ENCODE measurements at places on chromosomes 1 and 21. TPM values are rescaled to one million over a fixed set of nuclear protein-coding genes. Genes with fewer than 3 reads are reported as not detected.

- no peak for DNase-seq
Measured at GRCh38 chr1:150613061-150613920, 16.1 kb downstream of the ENSA start.

- no peak for DNase-seq
Measured at GRCh38 chr1:235873045-235873444, 6.3 kb upstream of the LYST start.

- no peak for DNase-seq
Measured at GRCh38 chr1:91124989-91125417, 103.2 kb upstream of the ZNF644 start.

DNA sequence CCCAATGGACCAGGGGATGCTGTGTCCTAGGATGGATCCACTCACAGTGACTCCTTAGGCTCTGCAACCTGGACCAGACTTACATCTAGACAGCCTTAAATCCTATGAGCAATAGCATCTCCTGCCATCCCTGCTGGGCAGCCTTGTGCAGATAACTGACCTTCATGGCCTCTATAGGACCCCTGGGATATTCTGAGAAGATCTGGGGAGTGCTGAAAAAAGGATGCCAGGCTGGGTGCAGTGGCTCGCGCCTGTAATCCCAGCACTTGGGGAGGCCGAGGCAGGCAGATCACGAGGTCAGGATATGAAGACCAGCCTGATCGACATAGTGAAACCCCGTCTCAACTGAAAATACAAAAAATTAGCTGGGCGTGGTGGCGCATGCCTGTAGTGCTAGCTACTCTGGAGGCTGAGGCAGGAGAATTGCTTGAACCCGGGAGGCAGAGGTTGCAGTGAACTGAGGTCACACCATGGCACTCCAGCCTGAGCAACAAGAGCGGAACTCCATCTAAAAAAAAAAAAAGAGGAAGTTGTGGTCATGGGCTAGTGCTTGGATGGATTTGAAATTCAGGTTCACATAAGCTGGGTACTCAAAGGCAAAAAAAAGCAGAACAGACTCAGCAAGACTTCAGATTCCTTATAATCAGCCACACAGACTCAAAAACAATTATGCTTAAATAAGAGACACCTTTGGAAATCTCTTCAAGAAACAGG, 10.9 kb upstream of the SH2D1B start:
- no peak for DNase-seq

DNA sequence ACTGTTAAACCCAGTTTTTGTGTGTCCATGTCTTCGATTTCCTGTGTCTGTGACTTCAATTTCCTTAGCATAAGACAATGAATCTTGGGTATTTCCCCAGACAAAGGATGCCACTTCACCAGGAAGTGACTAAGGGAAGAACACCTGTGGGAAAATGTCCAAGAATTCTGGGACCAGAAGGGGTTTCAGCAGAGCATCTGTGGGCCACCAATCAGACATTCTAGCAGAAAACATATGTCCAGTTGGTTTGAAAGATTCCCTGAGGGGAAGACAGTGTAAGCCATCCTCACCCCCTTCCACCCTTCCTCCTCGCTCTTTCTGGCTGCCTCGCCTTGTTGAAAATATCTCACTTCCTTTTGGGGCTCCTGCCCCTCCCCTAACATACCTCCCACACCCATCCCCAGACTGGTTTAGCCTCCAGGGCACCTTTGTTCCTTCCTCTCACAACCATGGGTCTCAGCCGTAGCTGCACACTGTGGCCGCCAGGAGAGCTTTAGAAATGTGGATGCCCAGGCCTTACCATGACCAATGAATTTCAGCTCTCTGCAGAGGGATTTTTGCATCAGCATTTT, 25.5 kb upstream of the IFNAR1 start:
- DNase-seq: no peak

DNA sequence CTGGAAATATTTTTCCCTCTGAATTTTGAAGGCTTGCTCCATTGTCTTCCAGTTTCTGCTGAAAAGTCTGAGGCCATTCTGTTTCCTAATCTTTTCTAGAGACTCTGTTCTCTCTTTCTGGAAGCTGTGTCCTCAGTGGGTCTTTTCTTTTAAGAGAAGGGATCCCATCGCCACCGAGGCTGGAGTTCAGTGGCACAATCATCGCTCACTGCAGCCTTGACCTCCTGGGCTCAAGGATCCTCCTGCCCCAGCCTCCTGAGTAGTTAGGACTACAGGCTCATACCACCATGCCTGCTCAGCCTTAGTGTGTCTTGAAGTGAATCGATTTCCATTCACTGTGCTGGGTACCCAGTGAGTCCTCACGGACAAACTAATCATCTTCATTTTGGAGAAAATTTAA, 9.6 kb upstream of the LRP8 start:
- no peak for DNase-seq

DNA sequence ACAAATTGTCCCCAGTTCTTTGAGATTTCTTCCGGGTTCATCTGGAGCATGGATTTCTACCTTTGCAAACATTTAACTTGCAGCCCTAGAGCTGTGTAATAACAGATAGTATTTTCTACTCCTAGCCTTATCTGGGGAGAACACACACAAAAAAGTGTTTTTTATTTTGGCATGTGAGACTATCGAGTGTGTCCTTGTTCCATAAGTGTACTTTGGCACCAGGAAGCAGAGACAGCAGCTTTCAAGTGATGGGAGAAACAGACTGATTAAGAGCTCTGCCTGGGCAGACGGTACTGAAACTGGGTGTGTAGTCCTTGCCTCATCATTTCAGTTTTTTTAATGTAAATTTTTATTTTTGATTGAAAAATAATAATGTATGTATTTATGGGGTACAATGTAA, 297.4 kb downstream of the ST6GALNAC3 start:
- DNase-seq: no peak

GRCh38 chr1:107941123-107941522, 23.9 kb downstream of the VAV3 start:
- no peak for DNase-seq

- DNase-seq: no peak
Measured at GRCh38 chr1:234885601-234886000, 243.0 kb downstream of the TOMM20 start.

DNA sequence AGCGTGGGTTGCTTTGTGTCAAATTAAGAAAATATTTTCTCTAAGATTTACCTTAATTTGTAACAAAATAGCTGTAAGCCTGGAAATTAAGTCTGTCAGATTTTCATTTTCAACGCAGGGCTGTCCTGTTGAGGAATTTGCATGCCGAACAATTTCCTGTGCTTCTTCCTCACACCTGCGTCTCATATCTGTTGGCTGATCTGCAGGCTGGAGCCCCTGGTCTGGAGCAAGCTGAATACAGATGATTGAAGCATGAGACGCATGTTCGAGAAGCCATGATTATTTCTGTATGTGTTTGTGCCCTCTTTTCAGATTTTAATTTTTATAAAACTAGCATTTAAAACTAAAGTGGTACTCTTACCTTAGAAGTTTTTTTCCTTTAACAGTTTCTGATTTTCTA, 9.8 kb downstream of the MIXL1 start:
- DNase-seq: no peak

GRCh38 chr1:97364086-97364485, 556.7 kb downstream of the DPYD start:
- no peak for DNase-seq

- no peak for DNase-seq
Measured at GRCh38 chr1:183694755-183695154, 41.6 kb upstream of the APOBEC4 start.

- DNase-seq: peak; percentile 42
Measured at GRCh38 chr21:46099476-46099875, 1.6 kb downstream of the COL6A2 start.

DNA sequence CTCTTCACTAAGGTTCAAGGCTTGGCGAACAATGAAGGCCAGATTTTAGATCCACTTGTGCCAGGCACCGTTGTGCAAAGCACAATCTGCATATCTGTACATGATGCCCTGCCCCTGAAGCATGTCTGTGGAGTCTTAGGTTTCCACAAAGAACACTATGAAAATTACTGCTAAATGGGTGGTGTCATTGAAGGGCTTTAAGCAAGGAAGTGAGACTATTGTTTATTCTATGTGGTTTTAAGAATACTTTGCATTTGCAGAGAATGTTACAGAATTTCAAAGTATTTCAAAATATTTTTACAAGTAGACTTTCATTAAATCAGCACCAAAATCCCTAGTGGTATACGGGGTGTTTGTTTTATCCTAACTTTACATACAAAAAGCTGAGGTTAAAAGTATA, 8.8 kb downstream of the TSEN15 start:
- DNase-seq: no peak

DNA sequence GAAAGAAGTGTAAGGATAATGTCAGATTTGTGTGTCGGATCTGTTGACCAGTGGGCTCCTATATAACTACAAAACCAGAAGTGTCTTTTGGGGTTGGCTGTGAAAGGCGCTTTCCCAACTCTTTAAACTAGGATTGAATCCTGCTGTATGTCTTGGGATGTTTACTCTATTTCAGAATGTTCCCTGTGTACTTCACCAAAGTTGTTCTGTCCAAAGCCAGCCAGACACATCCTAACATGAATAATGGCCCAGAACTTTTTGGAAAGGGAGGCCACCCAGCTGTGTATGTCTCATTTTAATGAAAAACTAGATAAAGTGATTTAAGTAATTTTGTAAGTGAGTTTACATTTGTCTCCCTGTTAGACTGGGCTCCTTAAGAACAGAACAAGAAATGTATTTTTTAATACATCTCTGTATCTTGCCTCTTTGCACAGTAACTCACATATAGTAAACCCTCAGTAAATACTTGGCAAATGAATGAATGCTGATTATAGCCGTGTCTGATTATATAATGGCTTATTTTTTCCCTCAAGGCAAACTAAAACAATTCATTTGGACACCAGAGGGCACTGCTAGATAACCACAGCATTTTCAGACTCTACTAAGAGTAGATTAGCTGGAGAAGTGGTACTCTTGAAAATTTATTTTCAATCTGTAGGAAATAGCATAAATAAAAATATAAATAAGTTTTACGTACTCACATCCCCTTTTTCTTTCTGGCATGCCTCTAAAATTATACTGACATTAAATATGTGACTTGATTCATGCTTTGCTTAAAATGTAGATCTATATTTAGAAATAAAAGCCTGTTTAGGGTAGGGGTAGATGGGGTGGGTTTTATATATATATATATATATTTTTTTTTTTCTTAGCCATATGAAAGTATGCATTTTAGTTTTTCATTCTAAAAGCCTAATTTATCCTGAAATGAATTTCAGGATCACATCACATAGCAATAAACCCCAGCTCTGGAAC, 23.8 kb downstream of the TSEN15 start:
- no peak for DNase-seq

GRCh38 chr1:43954036-43954435, 7.3 kb downstream of the IPO13 start:
- DNase-seq: no peak

DNA sequence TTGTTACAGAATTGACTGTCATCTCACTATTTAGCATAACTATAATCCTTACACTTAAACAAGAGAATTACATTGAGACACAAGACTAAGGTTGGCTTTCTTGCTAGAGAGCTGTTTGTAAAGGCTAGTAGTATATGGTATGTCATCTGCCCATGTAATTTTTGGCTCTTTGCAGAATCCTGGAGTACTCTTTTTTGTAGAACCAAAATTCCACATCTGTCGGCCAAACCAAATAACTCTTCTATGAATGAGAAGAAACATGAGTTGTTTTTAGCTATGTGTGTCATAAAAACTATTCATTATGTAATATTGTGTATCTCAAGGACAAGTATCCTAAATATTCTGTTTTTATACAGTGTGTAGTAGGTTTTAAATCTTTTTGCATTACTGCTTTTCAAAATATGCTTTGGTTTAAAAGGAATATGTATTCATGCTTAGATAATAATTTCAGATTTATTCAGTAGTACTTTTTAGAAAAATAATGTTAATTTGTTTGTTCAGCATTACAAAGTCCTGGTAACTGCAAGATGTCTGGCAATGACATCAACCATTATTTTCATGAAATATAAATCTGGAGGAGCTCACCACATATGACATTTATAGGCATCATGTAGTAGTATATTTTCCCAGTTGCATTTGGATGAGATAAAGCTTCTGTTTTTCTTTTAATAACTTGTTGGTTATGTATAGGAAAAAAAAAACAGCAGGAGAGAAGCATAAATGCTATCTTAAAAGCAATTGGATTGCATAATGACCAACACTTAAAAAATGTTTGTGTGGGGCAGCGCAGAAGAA, 159.8 kb downstream of the HS2ST1 start:
- DNase-seq: no peak

DNA sequence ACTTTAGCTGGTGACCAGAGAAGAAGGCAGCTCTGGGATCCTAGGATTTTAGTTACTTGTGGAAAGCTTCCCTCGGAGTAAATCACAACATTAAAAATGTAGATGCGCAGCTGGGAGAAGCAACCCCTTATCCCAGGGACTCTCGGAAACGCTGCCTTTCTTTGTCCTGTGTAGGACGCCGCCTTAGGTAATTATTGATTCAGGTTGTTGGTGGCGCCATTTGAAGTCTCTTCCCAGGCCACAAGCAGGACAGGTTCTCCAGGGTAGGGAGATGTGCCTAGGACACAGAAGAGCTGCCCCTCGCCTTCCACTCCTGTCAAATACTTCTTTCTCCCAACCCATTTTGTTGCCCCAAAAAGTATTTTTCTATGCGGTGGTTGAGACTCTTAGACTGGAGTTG, 10.3 kb downstream of the SLC37A1 start:
- DNase-seq: peak; percentile 43

PRKCZ gene
- total RNA-seq: 97.6 TPM

SPATA45 gene
- not detected for total RNA-seq

INSRR gene
- total RNA-seq: not detected

GRCh38 chr1:117919376-117919775, 10.0 kb downstream of the GDAP2 start:
- no peak for DNase-seq

FGGY gene
- 31.4 TPM for total RNA-seq

IL12RB2 gene
- 1.3 TPM for total RNA-seq

GRCh38 chr1:36257375-36257767, 33.1 kb downstream of the THRAP3 start:
- DNase-seq: no peak

CYYR1 gene
- total RNA-seq: 28.1 TPM

DNA sequence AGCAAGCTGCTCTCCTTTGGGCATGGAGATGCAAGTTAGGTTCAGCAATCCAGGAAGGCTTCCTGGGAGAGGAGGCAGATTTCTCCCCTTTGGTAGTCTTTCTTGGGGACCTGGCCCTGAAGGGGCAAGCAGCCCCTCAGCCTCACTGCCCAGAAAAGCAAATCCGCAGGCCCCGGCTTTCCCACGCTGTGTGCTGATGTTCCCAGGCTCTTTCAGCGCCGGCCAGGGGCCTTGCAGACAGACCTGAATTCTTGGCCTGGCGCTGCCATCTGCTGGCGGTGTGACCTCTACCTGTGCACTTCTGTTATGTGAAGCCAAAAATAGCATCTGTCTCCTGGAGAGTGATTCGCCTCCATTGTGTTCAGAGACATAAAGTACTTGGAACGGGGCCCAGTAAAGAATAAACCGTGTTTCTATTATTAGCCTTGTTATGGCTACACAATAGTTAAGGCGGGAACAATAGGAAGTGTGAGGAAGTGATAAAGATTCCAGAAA, 64.8 kb downstream of the ALPL start:
- DNase-seq: peak; percentile 79
